ENCODE measurements at places on chromosomes 1 and 21. TPM values are rescaled to one million over a fixed set of nuclear protein-coding genes. Genes with fewer than 3 reads are reported as not detected.

DNA sequence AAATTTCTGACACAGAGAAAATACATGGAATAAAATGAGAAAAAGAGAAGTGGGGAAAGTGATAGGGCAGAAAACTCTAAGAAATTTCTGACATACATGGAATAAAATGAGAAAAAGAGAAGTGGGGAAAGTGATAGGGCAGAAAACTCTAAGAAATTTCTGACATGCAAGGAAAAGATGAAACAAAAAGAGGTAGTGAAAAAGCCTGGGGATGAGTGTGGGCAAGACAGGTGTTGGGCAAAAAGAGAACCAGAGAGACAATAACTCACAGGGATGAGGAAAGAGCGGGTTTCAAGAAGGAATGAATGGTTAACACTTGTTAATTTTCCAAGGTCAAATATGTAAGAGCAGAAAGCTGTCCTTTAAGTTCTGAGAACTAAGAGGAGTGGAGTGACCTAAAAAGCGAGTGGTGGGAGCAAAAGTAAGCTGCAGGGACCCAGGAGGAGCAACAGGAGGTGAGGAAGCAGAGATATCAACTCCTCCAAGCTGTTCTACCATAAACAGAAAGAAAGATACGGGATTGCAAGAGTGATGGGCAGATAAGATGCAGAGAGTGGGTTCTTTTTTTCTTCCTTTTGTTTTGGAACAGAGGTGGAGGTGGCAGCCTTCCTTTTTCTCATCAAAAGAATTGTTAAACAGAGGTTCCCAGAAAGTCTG, 29.9 kb upstream of the EXO1 start:
- no peak for DNase-seq

DNA sequence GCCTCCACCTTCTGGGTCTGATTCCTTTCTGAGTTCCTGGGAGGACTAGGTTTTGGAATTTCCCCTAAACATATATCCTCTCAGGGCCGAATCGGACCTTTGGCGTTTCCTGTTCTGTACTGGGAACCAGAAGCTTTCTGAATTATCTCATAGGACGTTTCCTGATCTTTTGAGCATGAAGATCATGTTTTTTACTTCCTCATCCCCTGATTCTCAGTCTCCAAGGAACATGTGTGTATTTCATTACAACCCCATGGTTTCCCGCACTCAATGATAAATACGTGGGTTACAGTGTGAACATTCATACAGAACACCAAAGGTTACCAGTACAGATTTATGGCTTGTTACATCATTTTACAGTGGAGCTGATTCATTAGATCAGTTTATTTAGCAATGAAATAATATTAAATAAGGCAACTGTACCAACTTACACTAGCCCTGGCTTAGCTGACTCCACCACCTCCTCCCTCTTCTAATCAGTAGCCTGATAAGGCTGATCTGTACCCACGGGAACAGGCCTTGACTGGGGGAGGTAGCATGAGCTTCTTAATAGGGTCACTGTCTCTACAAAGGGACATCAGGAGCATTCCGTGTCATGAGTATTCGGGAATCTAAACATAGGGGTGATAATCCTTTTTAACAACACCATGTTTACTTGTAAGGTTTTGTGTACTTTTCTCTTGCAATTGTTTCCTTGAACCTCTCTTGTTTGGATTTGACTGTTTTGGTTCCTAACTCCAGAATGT, 57.8 kb upstream of the ERRFI1 start:
- no peak for DNase-seq

DNA sequence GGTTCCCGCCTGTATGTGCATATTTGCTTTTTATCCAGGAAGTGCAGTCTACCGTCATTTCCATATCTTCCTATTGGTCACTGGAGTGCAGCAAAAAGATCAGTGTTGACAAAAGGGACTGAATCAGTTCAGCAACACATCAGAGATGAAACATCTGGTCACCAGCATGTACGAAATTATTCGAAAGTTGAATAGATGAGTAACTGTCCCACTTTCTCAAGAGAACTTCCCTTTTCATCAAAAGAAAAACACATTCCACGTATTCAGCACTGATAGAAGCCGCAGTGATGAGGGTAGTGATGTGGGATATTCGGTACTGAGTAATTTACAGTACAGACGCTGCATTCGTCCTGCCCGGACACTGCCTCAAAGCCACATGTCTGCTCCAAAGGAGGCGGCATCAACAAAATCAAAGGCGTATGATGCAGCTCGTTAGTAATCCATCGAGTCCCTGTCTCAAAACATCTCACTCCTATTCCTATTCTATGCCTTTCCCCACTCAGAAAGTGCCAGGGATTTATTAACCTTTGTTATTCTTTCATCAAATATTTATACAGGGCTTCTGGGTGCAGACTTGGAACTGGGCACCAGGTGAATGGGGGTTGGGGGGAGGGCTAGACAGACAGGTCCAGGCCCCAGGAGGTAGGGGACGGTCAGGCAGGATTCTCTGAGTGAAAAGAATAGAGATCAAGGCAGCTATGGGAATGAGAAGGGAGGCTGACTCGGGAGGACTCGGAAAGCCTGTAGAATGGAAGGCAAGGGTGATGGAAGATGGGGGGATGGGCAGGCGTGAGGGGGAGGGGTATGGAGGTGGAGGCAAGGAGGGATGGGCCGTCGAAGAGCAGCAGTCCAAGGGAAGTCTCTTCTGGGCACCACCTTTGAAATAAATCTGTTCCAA, 79.5 kb upstream of the SLC45A1 start:
- no peak for DNase-seq

- no peak for DNase-seq
Observed at GRCh38 chr1:230423951-230424350, 2.2 kb downstream of the PGBD5 start.

GRCh38 chr1:156009404-156009803, 11.3 kb downstream of the SSR2 start:
- no peak for DNase-seq

Gene AQP10
- not detected for total RNA-seq

Gene OR2T11
- total RNA-seq: not detected
